Skin of body (tissue), 3 donors: ENCODE measurements at places on chromosomes 13 and 19.

- DNase-seq = no peak
Measured at GRCh38 chr13:31441800-31442510, 242.2 kb downstream of the B3GLCT start.

- DNase-seq = no peak
Measured at GRCh38 chr13:72590091-72590740, 137.2 kb downstream of the MZT1 start.

GRCh38 chr13:48160606-48161278 is 65.8 kb upstream of the MED4 start:
- DNase-seq = no peak

- DNase-seq = no peak
Measured at GRCh38 chr19:1489463-1490310, 463 bp downstream of the PCSK4 start.

GRCh38 chr13:24087605-24088225 is 72.8 kb upstream of the SPATA13 start:
- no peak for DNase-seq

GRCh38 chr19:19489804-19490204 is 25.5 kb downstream of the TSSK6 start:
- DNase-seq = no peak

DNA sequence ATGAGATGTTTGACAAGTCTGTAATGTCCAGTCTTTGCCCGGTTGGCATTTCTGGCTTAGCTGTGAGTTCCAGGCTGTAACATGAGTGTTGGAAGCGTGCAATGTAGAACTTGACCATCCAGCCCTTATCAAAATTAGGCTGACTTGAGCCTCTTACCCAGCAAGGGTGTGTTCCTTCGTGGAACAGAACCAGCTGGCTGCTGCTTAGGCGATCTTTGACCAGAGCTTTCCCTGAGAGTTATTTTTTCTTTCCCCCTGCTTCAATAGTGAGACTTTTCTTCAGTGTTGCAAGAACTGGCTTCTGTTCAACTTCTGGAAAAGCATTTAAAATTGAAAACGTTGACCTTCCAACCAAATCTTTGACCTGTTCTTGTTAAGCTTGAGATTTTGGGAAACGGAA is 6.5 kb downstream of the TNFSF13B start:
- DNase-seq = no peak

- no peak for DNase-seq
Measured at GRCh38 chr19:8204961-8205360, 4.2 kb upstream of the CERS4 start.

DNA sequence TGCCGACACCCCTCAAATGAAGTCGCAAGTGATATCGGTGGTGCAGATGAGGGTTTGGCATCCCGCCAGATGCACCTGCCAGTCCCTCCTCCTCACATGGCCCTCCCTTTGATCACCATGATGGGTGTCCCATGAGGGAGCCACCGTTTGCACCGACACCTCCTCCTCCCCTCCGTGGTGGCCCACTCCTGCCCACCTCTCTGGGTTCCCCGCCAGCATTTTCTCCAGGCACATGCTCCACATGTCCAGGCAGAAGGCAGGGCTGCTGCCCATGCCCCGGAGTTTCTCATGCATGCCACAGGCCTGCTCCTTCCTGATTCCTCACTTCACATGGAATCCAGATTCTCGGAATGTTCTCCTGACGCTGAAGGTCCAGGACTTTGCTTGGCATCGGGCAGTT is 49.3 kb downstream of the COL4A2 start:
- no peak for DNase-seq

DNA sequence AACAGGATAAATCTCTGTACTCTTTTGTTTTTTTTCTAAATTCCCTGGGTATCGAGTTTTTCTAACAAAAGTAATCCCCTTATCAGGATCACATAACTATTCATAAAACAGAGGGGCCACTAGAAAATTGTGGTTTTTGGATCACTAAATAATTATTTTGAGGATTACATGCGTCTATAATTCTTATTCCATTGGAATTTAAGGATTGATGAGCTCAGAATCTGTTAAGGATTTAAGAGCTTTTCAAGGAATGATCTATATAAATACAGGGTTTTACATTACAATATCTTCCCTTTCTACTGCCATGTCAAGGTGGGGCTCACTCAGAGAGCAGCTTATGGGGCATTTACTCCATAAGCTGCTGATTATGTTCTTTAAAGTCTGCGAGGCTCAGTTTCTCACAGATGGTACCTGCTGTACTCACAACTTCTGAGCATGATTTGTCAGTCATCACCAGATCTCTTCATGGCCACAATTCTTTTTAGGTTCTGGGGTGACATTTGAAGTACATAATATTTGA is 449.8 kb downstream of the PCDH17 start:
- no peak for DNase-seq

DNA sequence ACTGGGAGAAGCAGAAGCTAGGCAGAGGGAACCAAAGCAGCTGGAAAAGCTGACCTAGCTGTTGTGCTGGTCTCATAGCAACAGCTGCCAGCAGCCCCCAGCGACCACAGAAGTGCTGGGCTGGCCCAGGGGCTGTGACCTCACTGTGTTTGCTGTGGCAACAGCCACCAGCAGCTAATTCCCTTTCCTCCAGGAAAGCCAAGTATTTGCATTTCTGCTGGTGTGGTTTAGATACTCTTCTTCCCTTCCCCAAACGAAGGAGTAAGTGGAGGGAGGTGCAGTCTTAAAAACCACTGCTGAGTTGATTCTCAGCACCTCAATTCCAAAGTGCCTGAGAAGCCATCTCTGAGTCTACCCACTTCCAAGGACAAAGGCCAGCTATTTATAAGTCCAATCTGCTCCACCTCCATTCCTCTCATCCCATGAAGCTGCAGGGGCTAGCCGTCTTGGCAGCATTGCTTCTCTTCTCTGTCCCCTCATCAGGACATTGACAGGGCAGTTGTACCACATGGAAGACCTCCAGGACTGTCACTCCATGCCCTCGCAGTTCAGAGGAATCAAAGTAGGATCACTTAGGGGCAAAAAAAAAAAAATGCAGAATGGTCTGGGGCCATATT is 11.5 kb upstream of the CCDC97 start:
- peak; percentile 54 for DNase-seq

DNA sequence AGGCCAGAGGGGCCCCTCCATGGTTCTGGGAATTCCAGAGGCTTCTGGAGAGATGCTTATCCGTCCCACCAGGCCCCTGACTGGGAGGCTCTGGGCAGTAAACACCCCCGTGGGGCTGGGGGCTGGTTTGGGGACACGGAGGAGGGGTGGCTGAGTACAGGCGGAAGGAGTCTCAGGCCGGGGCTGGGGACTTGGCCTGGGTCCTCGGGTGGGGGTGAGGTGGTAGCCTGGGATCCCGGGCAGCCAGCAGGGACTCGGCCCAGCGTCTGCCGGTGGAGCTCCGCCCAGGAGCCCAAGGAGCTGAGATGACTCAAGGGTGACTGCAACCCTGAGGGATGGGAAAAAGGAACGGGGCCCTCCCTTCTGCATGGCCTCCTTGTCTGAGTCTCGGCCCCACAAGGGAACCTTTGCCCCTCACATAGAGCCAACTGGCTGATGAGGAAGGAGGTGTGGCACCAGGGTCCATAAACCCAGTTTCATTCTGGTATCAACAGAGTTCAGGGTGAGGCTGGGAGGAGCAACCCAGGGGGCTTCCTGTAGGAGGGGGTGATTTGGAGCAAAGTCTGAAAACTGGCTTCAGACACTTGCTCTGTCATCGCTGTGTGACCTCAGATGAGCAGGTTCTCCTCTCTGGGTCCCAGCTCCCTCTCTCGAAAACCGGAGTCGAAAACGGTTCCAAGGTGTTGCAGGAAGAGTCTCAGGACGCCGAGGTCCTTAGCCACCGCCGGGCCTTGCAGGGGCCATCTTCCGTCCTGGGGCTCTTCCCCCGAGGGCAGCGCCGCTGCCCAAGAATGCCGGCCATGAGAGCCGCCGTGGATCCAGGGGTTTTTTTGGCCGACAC is 809 bp downstream of the MISP start:
- DNase-seq = no peak

DNA sequence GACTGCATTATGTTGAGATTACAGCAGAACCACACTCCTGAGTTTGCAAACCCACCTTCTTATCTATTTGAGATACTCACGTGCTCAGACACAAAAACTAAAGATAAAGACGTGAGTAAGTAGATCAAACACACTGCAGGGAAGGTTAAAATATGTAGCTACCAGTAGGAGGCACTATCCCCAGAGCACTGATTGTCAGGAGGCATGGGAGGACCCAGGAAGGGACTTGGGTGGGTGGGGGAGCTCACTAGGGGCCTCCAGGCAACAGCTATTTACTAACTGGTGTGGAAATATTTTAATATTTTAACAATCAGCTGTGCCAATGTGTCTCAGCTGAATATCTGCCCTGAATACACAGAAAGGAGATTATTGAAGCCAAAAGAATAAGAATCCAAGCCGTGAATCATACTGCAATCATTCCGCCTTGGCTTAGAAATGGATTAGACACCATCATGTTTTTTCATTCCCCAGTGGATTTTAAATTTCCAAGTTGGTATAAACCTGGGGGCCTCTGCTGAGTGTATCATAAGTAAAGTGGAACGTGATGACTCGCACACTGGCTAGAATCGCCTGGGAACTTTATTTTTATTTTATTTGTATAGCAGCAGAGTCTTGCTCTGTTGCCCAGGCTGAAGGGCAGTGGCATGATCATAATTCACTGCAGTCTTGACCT is 73.2 kb upstream of the CACNA1A start:
- DNase-seq = no peak

GRCh38 chr13:40190641-40191100 is 475.8 kb downstream of the FOXO1 start:
- DNase-seq = peak; percentile 13

DNA sequence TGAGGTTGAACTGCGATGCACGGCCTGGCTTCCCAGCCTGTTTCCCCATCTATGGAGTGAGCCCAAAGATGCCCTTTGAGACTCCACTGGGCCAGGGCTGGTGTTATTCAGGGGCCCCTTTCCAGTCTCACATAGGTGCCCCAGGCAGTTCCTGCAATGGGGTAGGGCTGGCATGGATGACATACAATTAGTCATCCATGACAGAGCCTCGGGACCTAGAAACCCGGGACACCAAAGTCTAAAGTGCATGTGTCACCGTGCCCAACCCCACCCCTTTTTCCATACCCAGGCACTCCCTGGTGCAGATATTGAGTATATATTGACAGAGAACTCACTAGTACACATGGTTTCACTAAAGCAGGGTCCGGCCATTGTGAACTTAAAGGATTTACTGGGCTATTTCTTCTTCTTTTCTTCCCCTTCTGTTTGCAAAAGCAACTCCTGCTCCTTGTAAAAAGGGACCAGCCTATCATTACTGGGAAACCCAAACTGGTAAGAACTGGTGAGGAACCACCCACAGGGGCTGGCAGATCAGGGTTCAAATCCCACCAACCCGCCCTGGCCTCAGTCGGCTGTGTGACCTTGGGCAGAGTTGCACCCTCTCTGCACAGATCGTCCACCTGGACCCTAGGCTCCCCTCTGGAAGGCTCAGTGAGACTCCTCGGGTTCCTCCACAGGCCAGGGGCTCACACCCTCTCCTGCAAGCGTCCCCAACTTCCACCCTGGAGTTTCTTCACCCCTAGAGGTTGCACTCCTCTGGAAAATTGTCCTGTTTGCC is 2.7 kb downstream of the B3GNT3 start:
- no peak for DNase-seq

DNA sequence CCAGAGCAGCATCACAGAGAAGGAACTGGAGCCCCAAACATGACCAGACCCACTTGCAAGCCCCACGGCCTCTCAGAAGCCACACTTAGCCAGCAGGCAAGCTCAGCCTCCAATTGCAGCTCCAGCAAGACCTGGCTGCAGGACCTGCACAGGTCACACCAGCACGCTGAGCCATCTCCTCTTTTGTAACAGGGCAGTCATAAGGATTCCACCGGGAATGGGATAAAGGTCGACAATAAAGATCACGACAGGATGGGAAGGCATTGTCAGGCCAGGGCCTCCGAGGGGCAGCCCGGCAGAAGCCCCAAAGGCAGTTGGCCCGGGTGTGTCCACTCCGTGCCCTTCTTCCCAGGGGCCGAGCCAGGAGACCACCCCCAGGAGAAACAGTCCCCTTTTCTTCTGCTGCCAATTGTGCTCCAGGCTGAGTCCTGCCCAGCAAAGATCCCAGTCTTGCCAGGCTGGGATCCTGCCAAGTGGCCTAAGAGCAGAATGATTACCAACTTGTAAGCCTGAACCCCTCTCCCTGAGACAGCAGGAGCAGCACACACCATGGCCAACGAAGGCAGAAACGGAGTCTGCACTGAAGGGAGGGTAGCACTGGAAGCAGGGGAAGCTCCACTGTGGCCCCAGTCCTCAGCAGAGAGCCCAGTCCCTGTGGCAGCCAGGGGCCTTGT is 12.5 kb downstream of the PEPD start:
- no peak for DNase-seq
